Spleen (tissue), 13 donors: ENCODE measurements at places on chromosomes 12 and 14. TPM values are rescaled to one million over a fixed set of nuclear protein-coding genes. Genes with fewer than 3 reads are reported as not detected.
A peak's percentile ranks its signal among the peaks of the same experiment; 100 is the strongest.

DNA sequence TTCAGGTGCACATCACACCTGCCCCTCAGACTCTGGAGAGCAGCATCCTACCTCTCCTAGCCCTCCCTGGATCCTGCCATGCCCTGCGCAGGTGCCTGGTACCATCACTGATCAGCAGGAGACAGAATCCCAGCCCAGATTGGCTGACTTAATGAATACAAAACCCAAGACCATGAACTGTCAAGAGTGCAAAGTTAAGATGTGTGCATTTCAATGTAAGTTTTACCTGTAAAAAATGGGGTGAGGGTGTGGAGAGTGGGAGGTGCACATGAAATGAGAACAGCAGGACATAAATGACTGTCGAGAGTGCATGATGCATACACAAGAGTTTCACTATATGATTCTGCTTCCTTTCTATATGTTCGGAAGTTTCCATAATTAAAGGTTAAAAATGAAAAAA lies 57.9 kb upstream of the GPR68 start:
- no peaks in the 10 kb centered on the region for H3K27me3 ChIP-seq
- peaks cover 10% of the 10 kb centered on the region for H3K4me1 ChIP-seq
- H3K36me3 ChIP-seq: peaks cover 94% of the 10 kb centered on the region
- DNase-seq: peak; percentile 12

GRCh38 chr14:70753518-70753953 lies 55.8 kb downstream of the MAP3K9 start:
- DNase-seq: no peak
- H3K4me1 ChIP-seq: no peaks in the 10 kb centered on the region
- H3K4me3 ChIP-seq: no peak overlapping the region
- no peaks in the 10 kb centered on the region for H3K27me3 ChIP-seq

- no peak for DNase-seq
- no peaks in the 10 kb centered on the region for H3K27me3 ChIP-seq
- H3K36me3 ChIP-seq: no peaks in the 10 kb centered on the region
These were observed 986.1 kb upstream of the FLRT2 start for GRCh38 chr14:84543859-84544258.

DNA sequence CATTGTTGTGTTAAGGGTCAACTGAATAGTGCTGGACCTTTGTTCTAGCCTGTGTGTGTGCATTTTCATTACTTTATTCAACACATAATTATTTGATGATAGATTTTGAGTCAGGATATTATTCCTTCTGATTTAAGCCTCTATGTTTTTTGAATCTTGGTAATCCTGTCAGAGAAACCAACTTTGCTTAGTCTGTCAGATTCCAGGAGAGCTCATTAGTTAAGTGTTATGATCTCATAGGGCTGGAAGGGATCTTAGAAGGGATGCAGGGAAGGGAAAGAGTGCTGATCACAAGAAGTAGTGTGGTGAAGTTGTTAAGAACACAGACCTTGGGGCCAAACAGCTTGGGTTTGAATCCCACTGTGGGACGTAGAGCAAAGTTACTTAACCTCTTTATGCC lies 52.9 kb downstream of the SCN8A start:
- no peak for DNase-seq
- H3K4me3 ChIP-seq: no peak overlapping the region
- no peaks in the 10 kb centered on the region for H3K36me3 ChIP-seq
- no peaks in the 10 kb centered on the region for H3K4me1 ChIP-seq

GRCh38 chr14:24235804-24236688 lies 3.3 kb downstream of the GMPR2 start:
- no peak overlapping the region for H3K27ac ChIP-seq
- no peaks in the 10 kb centered on the region for H3K27me3 ChIP-seq
- peak; percentile 45 for DNase-seq
- peaks cover 71% of the 10 kb centered on the region for H3K36me3 ChIP-seq
- H3K4me1 ChIP-seq: peaks cover 78% of the 10 kb centered on the region
- no peak overlapping the region for H3K4me3 ChIP-seq

- no peaks in the 10 kb centered on the region for H3K36me3 ChIP-seq
- H3K4me1 ChIP-seq: peaks cover 23% of the 10 kb centered on the region
- H3K27ac ChIP-seq: no peak overlapping the region
- no peak overlapping the region for H3K4me3 ChIP-seq
- no peak for DNase-seq
- H3K27me3 ChIP-seq: no peaks in the 10 kb centered on the region
These were observed 331.5 kb downstream of the SNAPC1 start for GRCh38 chr14:62093736-62094135.

The GLS2 gene
- total RNA-seq: 2.4 TPM
